Naive B cell (primary cell): ENCODE measurements at places on chromosomes 1 and 21.

DNA sequence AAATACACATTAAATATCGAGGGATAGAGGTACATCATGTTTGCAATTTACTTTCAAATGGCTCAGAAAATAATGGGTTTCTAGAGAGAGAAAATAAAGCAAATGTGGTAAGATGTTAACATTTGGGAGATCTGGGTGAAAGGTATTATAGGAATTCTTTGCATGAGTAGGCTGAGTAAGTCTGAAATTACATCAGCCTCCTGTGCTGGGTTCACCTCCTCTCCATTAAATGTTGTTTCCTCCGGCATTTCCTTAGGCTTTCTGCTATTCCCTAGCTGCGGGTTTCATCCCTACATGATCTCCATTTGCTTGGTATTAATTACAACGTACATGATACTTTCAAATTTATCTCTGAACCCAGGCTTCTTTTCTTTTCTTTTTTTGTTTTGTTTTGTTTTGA, 31.6 kb downstream of the ZMYND12 start:
- H3K36me3 ChIP-seq, result no peaks in the 10 kb centered on the region
- H3K27me3 ChIP-seq, result no peaks in the 10 kb centered on the region
- DNase-seq, result no peak
- H3K4me3 ChIP-seq, result no peak overlapping the region
- no peaks in the 10 kb centered on the region for H3K4me1 ChIP-seq

DNA sequence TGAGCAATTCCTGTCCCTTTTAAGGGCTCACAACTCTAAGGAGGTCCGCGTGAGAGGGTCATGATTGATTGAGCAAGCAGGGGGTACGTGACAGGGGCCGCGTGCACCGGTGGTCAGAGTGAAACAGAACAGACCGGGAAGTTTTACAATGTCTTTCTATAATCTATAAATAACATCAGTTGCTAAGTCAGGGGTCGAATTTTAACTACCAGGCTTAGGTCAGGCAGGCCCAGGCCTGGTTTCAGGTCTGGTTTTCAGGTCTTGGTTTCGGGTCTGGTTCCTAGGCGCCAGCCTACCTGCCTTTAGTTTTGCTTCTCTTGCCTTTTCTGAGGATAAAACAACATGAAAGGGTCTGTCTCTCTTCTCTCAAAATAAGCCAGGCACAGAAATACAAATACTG, 476.0 kb upstream of the CAMK1G start:
- no peak overlapping the region for H3K4me3 ChIP-seq
- H3K27ac ChIP-seq, result no peak overlapping the region
- no peaks in the 10 kb centered on the region for H3K36me3 ChIP-seq
- peaks cover 9% of the 10 kb centered on the region for H3K27me3 ChIP-seq
- no peaks in the 10 kb centered on the region for H3K4me1 ChIP-seq

DNA sequence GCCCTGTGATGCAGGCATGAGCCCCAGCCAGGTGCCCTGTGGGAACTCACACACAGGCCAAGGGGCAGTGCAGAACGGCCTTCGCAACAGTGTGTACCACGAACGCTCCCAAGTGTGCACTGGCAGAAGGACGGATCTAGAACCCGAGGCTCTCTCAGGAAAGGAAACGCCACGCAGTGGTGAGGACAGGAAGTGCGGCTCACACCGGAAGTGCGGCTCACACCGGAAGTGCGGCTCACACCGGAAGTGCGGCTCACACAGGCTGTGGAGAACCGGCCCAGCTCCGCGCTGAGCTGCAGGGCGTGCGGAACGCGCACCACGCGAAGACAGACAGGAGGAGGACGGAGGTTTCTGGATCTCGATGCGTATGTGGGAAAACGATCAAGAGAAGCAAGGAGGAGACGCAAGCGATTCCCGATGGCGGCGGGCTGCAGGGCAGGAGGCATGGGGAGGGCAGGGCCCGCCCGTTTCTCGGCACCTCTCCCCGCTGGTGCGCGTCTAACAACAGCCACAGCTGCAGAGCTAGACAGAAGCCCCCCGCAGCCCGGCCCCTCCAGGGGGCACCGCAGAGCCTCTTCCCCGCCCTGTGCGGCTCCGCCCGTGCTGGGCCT, 35.9 kb upstream of the TMEM52 start:
- peaks cover 28% of the 10 kb centered on the region for H3K27me3 ChIP-seq
- no peak overlapping the region for H3K27ac ChIP-seq
- no peaks in the 10 kb centered on the region for H3K4me1 ChIP-seq
- H3K36me3 ChIP-seq, result peaks cover 5% of the 10 kb centered on the region

DNA sequence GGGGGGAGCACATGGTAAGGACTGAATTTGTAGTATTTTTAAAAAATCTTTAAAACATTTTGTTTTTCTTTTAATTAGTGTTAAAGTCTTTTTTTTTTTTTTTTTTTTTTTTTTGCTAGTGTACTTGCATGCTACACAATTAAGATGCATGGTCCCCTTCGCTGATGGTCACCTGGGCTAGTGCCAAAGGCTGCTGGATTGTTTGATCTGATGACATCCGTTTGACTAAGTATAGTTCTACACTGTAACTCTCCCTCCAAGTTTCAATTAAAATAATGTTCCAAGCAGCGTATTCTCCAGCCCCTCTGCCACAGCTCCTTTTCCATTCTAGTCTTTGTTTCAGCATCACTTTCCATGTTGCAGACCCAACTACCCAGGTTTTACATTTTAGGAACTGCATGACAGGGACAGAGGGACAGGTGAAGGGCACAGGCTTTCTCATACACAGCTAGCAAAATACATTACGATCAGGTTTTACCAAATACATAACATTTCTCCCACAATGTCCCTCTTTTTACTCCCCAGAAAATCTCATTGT, 852 bp upstream of the RAVER2 start:
- peaks cover 4% of the 10 kb centered on the region for H3K27me3 ChIP-seq
- peak overlapping the region; percentile 87 for H3K4me3 ChIP-seq

DNA sequence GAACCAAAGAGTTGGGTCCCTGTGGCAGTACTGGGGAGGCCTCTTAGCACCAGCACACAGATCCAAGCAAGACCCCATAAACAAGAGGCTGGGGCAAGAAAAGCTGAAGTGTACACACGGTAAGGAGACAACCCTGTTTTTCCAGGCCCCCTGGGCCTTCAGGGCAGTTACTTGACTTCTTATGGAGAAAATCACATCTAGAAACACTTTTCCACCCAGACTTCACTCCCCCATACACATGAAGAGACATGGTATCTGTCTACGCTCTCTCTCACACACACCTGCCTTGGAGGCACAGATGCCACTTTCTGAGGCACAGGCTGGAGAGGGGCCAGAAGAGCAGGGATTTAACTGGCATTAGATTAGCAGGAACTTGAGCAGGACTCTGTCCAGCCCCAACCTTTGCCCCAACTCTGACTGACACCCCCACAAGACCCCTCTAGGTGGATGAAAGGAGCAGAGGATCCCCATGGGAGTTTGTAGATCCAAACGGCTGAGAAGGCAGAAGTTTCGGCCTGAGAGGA, 2.2 kb downstream of the CERS2 start:
- H3K27ac ChIP-seq, result peak overlapping the region; percentile 33
- DNase-seq, result no peak
- peak overlapping the region; percentile 85 for H3K4me3 ChIP-seq
- H3K27me3 ChIP-seq, result no peaks in the 10 kb centered on the region

- H3K4me3 ChIP-seq, result no peak overlapping the region
- DNase-seq, result no peak
- H3K4me1 ChIP-seq, result peaks cover 4% of the 10 kb centered on the region
- H3K27ac ChIP-seq, result no peak overlapping the region
- H3K27me3 ChIP-seq, result peaks cover 14% of the 10 kb centered on the region
Observed at GRCh38 chr1:43570277-43570676, 39.6 kb downstream of the PTPRF start.
